ENCODE measurements at places on chromosomes 7 and 10. TPM values are rescaled to one million over a fixed set of nuclear protein-coding genes. Genes with fewer than 3 reads are reported as not detected.

Gene RTKN2
- 0.09 TPM for total RNA-seq

Gene RAMP3
- 37.4 TPM for total RNA-seq

Gene C10orf67
- total RNA-seq: 0.48 TPM

DNA sequence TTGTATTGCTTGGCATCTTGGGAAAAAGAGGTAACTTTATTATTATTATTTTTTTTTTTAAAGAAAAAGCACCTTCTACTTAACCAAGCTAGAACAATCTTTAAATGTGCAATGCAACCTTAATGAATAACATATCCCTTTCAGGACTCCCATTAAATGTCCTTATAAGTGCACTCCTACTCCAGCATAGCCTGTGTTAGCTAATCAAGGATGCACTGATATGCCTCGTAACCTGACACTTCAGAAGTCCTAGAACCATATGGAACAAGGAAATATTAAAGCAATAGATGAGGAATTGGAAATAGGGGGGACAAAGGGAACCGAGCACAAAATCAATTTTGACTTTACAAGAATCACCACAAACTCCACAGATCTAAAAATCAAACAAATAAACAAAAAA, 522.4 kb downstream of the PARD3 start:
- no peak for DNase-seq

- DNase-seq: no peak
Observed at GRCh38 chr10:4663162-4663992, 162.6 kb upstream of the AKR1E2 start.

DNA sequence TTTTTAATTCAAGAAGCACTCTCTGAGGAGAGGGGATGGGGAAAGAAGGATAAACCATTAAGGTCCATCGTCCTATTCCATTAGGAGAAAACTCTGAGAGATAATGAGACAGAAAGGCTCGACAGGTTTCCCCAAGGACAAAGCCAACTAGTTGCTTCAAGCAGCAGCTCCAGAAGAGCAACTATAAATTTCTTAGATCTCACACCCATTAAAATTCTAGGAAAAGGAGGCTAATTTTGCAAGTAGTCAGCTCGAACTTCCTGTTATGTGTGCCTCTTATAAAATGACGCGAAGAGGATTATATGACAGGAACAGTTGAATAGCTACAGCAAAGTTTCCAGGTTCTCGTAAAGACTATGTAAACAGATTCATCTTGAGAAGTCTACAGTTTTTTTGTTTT, 52.0 kb upstream of the ST8SIA6 start:
- DNase-seq: no peak

GRCh38 chr7:90994601-90995000, 269.6 kb upstream of the FZD1 start:
- DNase-seq: no peak

DNA sequence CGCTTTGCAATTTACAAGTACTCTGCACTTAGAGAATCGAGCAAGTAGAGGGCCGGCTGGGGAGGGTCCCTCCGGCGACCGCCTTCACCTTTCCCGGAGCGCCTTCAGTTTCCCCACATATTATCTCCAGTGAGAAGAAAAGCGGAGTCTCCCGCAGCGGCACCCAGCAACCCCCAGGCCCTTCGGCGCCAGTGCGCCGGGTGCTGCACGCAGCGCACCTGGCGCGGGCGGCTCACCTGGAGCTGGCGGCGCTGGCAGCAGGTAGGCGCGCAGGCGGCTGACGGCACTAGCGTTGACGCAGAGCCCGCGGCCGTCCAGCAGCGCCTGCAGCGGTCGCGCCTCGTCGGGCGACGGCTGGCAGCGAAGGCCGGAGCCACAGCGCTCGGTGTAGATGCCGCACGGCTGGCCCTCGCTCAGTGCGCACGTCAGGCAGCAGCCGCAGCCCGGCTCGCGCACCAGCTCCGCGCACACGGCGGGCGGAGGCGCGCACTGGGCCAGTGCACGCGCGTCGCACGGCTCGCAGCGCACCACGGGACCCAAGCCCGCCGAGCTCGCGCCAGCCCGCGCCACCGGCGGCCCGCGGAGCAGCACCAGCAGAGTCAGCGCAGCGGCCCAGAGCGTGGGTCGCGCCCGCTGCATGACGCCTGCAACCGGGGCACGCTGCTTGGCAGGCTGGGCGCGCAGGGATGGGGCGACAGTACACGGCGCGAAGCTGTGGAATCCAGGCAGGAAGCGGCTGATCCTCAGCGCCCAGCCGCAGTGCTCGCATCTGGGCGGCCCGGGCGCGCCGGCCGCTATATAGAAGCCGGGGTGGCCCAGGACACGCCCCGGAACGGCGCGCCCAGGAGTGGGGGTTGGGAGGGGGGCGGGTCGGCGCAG, at the start of gene IGFBP3:
Gene IGFBP3, minus strand, starts transcription at position 771 of the 879 bp plus-strand sequence. Its CDS starts 132 bp downstream, at position 639.
- DNase-seq: peak; percentile 88

Measured in right cardiac atrium (tissue), 5 donors.